ENCODE measurements at places on chromosomes 6 and 20. TPM values are rescaled to one million over a fixed set of nuclear protein-coding genes. Genes with fewer than 3 reads are reported as not detected.

The ANKRD66 gene
- total RNA-seq: not detected

The SF3B5 gene
- total RNA-seq: 204 TPM

The PHACTR3 gene
- total RNA-seq: not detected

The CST2 gene
- total RNA-seq: not detected

The SMLR1 gene
- not detected for total RNA-seq

The PRL gene
- not detected for total RNA-seq

The TMEM170B gene
- total RNA-seq: 0.86 TPM

The CENPB gene
- total RNA-seq: 80.2 TPM

The EPB41L1 gene
- 0.23 TPM for total RNA-seq

The CGA gene
- total RNA-seq: not detected

The L3MBTL1 gene
- 8.7 TPM for total RNA-seq

The LY6G6F gene
- not detected for total RNA-seq

The GJA10 gene
- total RNA-seq: not detected

The MEI4 gene
- not detected for total RNA-seq

The FAM209B gene
- total RNA-seq: 1.2 TPM

The AIF1 gene
- 55.5 TPM for total RNA-seq

The ANGPT4 gene
- total RNA-seq: not detected

The TRAPPC3L gene
- total RNA-seq: not detected

The NTSR1 gene
- not detected for total RNA-seq

The LPA gene
- total RNA-seq: not detected

The RGS17 gene
- total RNA-seq: not detected

The OR2B6 gene
- not detected for total RNA-seq

The EMILIN3 gene
- total RNA-seq: 0.69 TPM
